ENCODE measurements at places on chromosomes 11 and 22.

GRCh38 chr11:61787928-61788491 is 4.4 kb downstream of the TMEM258 start:
- H3K4me3 ChIP-seq: no peak overlapping the region
- H3K4me1 ChIP-seq: peaks cover 9% of the 10 kb centered on the region
- H3K27ac ChIP-seq: no peak overlapping the region
- H3K27me3 ChIP-seq: no peaks in the 10 kb centered on the region
- H3K36me3 ChIP-seq: peaks cover 8% of the 10 kb centered on the region
- DNase-seq: no peak

DNA sequence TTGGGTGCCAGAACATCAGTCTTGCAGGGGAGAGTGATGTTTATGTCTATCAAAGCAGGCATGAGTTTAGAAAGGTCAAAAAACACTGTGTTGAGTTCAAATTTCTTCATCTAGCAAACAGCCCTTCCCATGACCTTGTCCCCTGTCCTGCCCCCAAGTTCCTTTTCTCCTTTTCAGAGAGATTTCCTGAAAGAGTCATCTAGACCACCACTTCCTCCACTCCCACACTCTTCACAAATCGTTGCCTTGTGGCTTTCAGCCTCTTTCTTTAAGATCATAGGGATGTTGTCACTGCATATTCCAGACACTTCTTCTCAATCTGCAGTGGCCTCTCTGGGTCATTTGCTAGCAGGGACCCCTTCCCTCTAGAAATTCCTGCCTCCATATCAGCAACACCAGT is 290.5 kb downstream of the TENM4 start:
- no peak for DNase-seq
- no peaks in the 10 kb centered on the region for H3K4me1 ChIP-seq
- no peak overlapping the region for H3K27ac ChIP-seq
- no peaks in the 10 kb centered on the region for H3K36me3 ChIP-seq
- no peaks in the 10 kb centered on the region for H3K27me3 ChIP-seq
- no peak overlapping the region for H3K4me3 ChIP-seq

DNA sequence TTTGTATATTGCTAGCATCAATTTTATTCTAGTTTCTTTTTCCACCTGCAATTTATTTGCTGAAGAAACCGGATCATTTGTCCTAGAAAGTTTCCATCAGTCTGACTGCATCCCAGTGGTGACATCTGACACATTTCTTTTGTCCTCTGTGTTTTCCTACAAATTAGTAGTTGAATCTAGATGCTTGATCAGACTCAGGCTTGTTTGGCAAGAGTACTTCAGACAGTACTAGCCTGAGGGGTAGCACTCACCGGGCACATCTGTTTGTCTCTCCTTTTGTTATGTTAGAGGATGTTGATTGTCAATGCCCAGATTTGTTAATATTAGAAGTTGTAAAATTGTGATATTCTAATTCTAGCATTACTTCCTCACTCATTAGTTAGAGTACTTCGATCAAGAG is 204.8 kb downstream of the SWAP70 start:
- H3K4me3 ChIP-seq: no peak overlapping the region
- H3K36me3 ChIP-seq: no peaks in the 10 kb centered on the region
- H3K4me1 ChIP-seq: no peaks in the 10 kb centered on the region
- H3K27me3 ChIP-seq: no peaks in the 10 kb centered on the region
- DNase-seq: no peak

- no peak overlapping the region for H3K27ac ChIP-seq
- no peak for DNase-seq
- no peaks in the 10 kb centered on the region for H3K27me3 ChIP-seq
- H3K36me3 ChIP-seq: no peaks in the 10 kb centered on the region
Observed at GRCh38 chr22:29936186-29936585, 53.2 kb downstream of the MTMR3 start.

DNA sequence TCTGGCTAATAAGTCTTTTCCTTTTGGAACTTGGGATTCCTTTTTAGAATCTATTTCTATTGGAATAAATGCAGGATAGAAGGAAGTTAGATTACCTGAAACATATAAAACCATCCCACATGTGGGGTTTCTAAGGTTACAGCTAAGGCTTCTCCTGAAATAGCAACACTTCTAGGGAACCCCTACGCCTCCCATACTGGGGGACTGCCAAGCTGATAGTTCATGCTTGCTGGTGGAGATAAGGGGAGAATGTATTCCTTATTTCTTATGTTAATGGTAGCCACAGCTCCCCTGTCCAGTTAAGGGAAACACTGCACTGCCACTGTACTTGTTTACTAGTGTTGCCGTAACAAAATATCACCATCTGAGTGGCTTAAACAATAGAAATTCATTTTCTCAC is 1189.6 kb downstream of the LRRC4C start:
- H3K36me3 ChIP-seq: no peaks in the 10 kb centered on the region
- no peak overlapping the region for H3K27ac ChIP-seq
- no peaks in the 10 kb centered on the region for H3K27me3 ChIP-seq
- DNase-seq: no peak
- no peaks in the 10 kb centered on the region for H3K4me1 ChIP-seq
- H3K4me3 ChIP-seq: no peak overlapping the region

GRCh38 chr22:39630721-39631120 is 60.2 kb downstream of the CACNA1I start:
- H3K27me3 ChIP-seq: no peaks in the 10 kb centered on the region
- H3K4me1 ChIP-seq: no peaks in the 10 kb centered on the region
- no peak for DNase-seq
- no peak overlapping the region for H3K27ac ChIP-seq

GRCh38 chr22:22019659-22020424 is 37.3 kb upstream of the TOP3B start:
- H3K27me3 ChIP-seq: peaks cover 4% of the 10 kb centered on the region
- no peak overlapping the region for H3K4me3 ChIP-seq
- no peaks in the 10 kb centered on the region for H3K4me1 ChIP-seq
- H3K36me3 ChIP-seq: no peaks in the 10 kb centered on the region
- no peak for DNase-seq

GRCh38 chr11:1947592-1948237 is 583 bp downstream of the MRPL23 start:
- no peaks in the 10 kb centered on the region for H3K36me3 ChIP-seq
- no peak for DNase-seq
- no peak overlapping the region for H3K27ac ChIP-seq
- no peak overlapping the region for H3K4me3 ChIP-seq
- H3K4me1 ChIP-seq: no peaks in the 10 kb centered on the region
- no peaks in the 10 kb centered on the region for H3K27me3 ChIP-seq

All from naive thymus-derived CD4-positive, alpha-beta T cell (primary cell).